T-helper 17 cell (primary cell): ENCODE measurements at places on chromosomes 11 and 22. TPM values are rescaled to one million over a fixed set of nuclear protein-coding genes. Genes with fewer than 3 reads are reported as not detected.

The HOATZ gene
- not detected for total RNA-seq

The IGSF22 gene
- total RNA-seq = 9.4 TPM

The NPAS4 gene
- not detected for total RNA-seq

The FAM227A gene
- 0.77 TPM for total RNA-seq

The CDC42BPG gene
- 4.0 TPM for total RNA-seq

The HSPB2 gene
- not detected for total RNA-seq

The PANX3 gene
- not detected for total RNA-seq

The FAM180B gene
- 0.47 TPM for total RNA-seq

The SLC22A12 gene
- total RNA-seq = not detected

The HPX gene
- total RNA-seq = 0.86 TPM

The MYOD1 gene
- not detected for total RNA-seq

The IRF7 gene
- total RNA-seq = 40.3 TPM

The GUCY1A2 gene
- total RNA-seq = 0.13 TPM
